ENCODE measurements at places on chromosomes 6 and 20.
A peak's percentile ranks its signal among the peaks of the same experiment; 100 is the strongest.

DNA sequence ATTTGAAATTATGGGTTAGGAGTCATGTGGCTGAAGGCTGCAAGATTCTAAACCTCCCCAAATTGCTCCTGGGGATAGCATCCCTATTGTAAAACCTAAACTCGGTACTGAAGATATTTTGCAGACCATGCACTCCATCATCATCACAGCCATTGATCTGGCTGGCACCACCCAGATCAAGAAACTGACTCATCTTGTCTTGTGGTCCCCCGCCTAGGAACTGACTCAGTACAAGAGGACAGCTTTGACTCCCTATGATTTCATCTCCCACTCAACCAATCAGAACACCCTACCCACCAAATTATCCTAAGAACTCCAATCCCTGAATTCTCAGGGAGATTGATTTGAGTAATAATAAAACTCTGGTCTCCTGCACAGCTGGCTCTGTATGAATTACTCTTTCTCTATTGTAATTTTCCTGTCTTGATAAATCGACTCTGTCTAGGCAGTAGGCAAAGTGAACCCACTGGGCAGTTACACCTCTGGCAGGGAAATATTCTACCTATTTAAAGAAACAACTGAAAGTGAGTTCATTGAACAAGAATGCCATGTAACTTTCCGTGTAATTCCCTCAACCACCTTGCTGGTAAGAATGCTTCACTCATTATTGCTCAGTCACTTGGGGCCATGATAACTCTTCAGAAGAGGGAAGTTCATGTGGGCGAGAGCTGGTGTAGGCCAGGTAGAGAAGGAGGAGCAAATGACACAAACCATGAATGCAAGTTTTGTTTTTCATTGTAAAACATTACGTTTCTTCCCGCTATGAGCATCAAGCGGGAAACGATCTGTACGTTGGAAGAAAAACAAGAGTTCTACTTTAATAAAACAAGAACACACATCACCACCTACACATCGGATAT lies 602.9 kb upstream of the ARID1B start:
- no peak for DNase-seq

- DNase-seq: no peak
Observed at GRCh38 chr6:134740027-134740373, 209.9 kb downstream of the ALDH8A1 start.

- DNase-seq: peak; percentile 70
Observed at GRCh38 chr6:17705428-17705777, 1.3 kb downstream of the NUP153 start.

DNA sequence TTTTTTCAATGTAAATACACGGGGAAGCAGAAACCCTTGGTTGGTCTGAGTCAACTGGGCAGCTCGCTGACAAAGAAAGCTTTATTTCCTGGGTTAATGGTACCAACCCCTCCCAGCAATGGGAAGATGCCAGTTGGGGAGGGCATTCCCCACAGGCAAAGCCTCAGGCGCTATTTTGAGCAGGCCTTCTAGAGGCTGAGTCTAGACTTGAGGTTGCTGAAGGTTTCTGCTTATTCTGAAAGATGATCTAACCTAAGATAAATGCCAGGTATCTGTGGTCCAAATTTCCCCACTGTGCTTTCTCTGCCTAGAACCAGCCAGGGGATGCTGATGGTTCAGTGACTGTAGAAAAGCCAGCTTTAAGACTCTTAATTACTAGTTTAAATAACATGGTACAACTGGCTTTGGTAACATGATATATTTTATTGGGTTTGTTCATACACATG lies 172.5 kb upstream of the JARID2 start:
- DNase-seq: peak; percentile 4

DNA sequence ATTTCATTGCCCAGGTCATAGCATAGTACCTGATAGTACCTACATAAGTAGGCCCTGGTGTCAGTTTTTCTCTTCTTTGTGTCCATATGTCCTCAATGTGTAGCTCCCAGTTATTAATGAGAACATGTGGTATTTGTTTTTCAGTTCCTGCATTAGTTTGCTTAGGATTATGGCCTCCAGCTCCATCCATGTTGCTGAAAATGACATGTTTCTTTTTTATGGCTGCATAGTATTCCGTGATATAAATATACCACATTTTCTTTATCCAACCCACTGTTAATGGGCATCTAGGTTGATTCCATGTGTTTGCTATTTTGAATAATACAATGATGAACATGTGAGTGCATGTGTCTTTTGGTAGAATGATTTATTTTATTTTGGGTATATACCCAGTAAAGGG lies 641.6 kb downstream of the RFPL4B start:
- no peak for DNase-seq

- DNase-seq: no peak
Observed at GRCh38 chr20:23679133-23680092, 9.4 kb downstream of the CST4 start.

DNA sequence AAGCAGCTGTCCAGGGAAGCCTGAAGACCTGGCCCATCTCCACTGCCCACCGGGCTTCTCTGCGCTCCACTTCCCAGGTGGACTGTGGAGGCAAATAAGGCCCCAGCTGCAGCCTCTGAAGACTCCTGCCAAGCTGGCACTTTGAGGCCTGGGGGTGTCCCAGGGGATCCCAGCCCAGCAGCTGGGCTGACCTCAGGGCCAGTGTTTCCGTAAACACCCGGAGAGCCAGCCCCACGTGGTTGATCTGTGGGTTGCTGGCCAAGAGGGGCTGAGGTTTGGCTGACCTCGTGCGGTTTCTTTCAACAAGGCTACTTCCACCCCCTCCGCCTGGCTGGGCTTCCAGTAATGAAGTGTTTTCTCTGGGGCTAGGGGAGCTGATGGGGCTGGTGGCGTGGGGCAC lies 12.4 kb upstream of the CCN5 start:
- DNase-seq: peak; percentile 83

DNA sequence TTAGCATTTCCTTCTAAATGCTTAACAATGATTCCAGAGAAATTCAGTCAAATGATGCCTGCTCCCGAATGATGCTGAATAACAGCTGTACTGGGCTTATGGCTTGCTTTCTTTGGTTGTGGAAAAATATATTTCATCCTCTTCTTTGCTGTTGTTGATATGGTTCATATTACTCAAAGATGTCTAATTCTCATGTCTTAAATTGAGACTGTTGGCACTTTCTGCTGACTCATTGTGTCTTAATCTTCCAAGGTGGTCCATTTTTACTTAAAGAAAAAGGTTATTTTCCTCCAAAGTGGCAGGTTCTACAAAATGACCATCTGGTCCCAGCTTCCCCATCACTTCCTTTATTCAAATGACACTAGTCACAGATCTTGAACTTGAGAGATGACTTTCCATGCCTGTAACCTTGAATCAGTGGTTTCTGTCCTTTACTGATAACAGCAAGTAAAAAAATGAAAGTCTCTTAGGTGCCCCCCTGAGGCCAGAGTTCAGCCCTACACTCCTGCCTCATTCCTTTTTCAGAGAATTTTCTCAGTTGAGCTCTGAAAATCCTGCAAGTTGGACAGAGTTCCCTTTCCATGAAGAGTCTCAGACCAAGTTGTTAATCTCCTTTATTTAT lies 6.9 kb downstream of the SNAP25 start:
- DNase-seq: no peak

GRCh38 chr20:53463101-53463972 lies 130.3 kb downstream of the ZNF217 start:
- no peak for DNase-seq

DNA sequence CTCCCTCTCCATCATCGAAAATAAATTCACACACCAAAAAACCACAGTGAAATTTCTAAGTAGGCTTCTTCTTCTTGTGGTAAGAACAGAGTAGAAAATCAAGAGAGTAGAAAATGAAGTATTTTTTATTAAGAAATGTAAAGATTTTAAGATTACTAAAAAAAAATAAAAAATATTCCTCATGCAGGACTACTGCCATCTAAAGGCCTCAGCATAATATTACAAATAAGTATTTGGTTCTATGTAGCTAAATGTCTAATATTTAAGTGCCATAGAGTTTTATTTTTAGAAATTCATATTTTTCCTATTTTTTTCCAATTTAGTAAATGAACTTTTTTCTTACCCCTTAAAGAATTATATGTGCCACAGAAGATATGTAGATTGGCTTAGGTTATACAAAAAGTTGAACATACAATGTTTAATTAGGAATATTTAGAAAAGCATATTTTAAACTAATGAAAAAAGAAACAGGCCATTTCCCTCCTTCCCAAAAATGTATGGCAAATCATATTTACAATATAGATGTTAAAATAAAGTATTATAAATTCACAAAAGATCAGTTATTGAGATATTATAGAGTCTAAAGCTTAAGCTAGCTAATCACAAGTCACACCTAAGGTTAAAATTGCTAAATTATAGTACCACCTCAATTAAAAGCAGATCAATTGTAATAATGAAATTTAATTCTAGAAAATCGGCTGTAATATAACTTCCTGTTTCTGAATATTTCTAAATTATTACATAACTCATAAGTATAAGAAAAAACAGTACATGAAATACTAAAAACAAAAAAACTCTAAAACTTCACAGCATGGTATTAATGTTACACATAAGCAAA lies 3.5 kb upstream of the NT5DC1 start:
- DNase-seq: no peak

GRCh38 chr20:460180-460579 lies 2.2 kb downstream of the TBC1D20 start:
- no peak for DNase-seq

DNA sequence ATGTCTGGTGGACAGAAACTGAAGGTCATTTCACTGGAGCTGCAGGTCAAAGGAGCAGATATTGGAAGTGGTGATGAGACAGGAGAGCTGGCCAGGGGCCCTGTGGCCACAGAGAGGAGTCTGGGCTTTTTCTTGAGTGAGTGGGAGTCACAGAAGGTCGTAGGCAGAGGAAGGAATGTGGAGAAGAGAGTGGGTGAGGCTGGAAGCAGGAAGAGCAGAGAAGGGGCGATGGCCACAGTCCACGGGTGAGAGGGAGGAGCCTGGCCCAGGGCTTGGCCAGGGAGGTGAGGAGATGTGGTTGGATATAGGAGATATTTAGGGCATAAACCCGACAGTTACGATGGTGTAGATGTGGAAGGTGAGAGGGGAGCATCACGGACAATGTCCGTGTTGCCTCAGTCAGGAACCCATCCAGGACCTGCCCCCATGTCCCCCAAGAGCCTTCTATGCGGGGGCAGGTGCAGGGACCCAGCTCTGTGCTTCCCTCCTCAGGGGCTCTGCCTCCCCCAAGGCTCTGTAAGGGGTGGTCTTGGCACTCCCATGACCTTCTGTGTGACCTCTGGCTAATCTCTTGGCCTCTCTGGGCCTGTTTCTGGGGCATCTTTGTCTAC lies 150.5 kb upstream of the PTPN1 start:
- DNase-seq: no peak

DNA sequence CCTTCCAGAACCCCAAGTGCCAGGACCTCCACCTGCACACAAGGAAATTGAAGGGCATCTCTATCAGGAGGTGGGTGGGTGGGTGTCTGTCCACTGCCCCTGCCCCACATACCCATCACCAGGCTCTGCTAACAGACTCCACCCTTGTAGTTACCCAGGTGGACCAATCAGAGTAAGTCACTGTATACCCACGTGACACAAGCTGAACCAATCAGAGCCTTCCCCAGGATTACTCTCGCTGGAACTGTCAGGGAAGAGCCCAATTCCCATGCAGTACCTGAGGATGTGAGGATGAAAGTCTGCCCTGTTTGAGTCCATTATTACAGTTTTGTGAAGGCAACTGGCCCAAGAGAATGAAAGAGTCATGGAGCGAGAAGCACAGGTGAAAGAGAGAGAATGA lies 4.2 kb downstream of the OCSTAMP start:
- DNase-seq: no peak

DNA sequence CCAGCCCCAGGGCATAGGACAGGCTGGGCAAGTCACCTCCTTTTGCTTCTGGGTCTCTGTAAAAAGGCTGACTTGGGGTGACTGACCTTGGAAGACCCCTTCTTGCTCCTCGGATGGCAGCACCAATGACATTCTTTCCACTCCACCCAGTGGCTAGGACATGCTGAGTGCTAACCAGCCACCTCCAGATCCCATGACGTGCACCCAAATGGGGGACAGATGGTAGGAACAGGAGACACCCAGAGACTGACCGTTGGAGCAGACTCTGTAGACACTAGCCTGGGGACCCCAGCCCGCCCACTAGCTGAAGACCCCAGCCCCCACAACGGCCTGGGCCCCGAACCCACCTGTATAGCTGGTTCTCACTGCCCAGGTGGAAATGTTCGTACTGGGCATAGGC lies 38.3 kb downstream of the ANGPT4 start:
- no peak for DNase-seq

DNA sequence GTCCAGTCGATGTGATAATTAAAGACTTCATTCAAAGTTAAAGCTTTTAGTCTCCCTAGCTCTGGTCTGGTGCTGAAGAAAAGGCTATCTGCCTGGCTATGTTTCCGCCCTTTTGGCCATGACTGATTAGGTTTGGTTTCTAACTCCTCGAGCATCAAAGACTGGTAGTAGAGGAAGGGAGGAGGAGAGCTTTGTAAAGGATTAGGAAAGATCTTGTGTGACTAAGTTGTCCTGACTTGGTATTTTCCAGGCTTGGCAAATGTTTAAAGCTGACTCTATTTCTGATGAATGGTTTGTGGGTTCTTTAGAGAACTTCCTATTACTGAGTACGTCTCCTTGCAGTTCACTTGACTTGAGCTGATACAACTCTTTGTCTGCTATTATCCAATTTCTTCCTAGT lies 312.9 kb downstream of the GJA1 start:
- DNase-seq: no peak

GRCh38 chr6:125165256-125165655 lies 11.7 kb downstream of the TPD52L1 start:
- DNase-seq: peak; percentile 7

- no peak for DNase-seq
Observed at GRCh38 chr6:15887491-15888461, 224.9 kb upstream of the DTNBP1 start.

DNA sequence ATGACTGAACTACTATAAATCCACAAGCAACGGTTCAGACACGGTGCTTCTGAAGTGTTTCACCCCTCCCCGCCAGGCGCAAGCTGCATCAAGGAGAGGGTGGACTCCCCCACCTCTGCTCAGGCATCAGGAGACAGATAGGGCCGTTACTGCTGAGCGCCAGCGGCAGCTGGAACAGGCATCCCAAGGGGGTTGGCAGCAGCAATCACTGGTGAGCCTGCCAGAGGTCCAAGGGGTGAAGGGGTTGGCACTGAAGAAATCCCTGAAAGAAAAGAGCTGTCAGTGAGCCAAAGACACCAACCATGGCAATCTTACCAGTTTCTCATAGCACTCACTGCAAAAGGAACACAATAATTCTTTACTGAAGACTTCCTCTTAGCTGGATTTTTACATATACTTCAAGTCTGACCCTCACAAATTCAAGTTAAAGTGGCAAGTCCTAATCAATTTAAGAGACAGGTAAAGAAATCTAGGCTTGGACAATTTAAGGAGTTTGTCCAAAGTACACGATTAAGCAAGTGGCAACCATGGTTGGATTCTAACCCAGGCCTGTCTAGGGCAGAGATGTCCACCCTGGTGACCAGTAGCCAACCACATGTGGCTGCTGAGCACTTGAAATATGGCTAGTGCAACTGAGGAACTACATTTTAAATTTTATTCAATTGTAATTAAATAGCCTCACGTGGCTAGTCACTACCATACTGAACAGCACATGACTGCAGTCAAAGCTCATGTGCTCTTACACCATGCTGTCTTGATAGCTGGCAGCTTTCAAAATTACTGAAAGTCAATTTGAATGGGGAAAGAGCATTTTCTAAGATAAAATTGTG lies 21.7 kb upstream of the TBC1D20 start:
- DNase-seq: no peak

Data from brain microvascular endothelial cell (primary cell).